ENCODE measurements at places on chromosomes 12 and 14.

DNA sequence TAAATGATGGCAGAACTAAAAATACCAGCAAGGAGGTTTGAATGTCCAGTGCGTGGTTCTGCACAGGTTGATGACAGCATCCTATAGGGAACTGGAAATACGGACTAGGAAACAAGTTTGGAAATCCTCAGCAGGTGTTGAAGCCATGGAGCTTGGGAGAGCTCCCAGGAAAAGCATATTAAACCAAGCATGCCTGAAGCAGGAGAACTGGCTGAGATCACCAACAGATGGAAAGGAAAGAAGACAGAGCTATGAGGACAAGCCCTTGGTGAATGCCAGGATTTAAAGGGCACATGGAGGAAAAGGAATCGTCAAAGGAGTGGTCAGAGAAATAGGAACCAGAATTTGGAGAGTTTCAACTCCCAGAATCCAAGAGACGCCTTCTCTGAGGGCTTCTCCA, 21.2 kb upstream of the ELK3 start:
- DNase-seq: no peak

- no peak for DNase-seq
Measured at GRCh38 chr12:12267742-12268200, 927 bp upstream of the LRP6 start.

DNA sequence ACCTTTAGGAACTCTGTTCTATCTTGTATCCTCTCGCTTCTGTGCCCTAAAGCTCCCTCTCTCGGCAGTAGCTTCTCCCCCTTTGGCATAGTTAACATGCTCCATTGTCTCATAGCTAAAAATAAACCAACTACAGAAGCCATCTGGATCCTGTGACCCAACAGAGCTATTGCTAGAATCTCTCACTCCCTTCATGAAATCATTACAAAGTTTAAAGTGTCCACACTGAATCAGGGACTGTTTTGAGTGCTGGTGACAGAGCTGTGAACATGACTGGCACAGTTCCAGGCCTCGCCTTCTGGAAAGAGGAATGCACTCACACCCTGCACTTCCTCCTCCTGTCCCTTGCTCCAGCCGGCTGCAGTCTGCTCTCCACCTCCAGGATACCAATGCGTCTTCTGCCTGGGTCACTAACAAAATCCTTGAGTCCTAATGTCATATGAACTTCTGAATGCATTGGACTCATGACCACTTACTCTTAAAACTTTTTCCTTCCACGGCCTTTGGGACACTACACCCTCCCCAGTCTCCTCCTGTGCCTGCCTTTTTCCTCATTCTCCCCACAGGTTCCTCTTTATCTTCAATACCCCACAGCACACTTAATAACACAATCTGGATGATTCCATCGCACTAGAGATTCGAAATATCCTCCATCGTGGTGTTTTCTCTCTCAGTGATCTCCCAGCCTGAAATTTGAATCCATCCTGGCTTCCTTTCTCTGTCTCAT, 13.2 kb downstream of the PLBD1 start:
- DNase-seq: no peak

GRCh38 chr14:23661542-23661941, 25.4 kb downstream of the DHRS2 start:
- DNase-seq: no peak

DNA sequence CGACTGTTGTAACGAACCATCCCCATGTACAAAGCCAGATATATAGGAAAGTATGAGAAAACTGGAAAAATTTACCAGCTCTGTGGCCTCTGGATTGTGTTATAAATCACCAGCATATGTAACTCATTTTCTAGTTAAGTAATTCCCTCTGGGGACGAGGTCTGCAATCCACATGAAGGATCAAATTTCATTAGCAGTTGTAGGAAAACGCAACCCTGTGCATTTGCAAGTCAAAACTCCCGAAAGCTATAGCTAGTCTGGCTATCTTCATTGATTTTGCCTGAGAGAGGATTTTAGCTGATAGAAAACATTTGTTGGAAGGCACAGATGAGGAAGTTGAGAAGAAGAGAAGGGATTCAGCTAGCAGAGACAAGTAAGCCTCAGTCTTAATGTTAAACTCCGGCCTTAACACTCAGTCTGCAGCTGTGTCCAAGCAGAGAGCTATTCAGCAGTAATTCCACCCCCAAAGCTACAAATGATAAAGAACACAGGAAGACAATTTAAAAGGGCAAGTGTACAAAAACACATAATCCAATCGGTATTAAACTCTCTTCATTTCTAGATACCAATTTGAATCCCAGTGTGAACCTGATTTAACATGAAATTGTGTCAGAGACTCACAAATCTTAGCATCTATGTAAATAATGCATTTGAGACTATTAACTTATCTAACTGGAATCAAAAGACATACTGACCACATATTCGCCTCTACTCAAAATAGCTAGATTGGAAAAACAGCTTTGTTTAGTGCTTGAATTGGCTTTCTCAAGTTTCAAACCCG, 54.2 kb upstream of the CERS5 start:
- no peak for DNase-seq

- no peak for DNase-seq
Measured at GRCh38 chr12:131030472-131031328, 77.0 kb downstream of the ADGRD1 start.

DNA sequence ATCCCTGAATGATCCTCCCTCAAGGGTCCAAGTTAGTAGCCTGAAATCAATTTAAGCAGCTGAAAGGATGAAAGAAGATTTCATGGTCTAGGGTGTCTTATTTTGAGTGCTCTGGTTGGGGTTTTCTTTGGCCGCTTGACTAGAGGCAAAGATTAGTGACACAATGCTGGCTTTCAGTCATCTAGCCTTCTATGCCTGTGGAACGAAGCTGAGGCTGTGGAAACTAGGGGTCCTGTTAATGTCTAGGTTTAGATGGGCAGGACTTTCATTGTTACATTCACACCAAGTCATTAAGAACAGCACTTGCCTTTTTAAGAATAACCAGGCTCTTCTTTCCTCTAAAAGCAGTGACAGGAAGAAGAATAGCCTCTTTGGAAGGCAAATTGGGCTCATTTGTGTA, 253.8 kb upstream of the E2F7 start:
- DNase-seq: no peak

- DNase-seq: no peak
Measured at GRCh38 chr12:2264651-2265232, 212.0 kb downstream of the CACNA1C start.

DNA sequence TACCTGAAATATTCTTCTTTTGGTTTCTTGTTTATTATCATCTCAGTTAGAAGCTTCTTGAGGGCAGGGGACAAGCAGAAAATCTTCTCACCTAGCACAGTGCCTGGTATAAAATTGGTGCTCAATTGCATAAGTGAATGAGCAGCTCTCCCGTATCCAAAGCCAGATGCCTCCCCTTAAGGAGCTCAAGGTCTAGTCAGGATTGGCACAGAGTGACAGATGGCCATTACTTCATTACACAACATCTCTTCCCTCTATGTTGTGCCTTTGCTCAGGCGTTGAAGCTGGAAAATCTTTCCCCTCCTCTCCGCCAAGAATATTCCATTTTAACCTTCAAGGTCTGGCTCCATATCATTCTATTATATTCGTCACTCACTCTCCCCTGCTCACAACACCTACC, 3.6 kb downstream of the SLC4A8 start:
- DNase-seq: no peak

GRCh38 chr12:132881818-132882217, 5.6 kb downstream of the CHFR start:
- DNase-seq: no peak

- DNase-seq: no peak
Measured at GRCh38 chr12:90013409-90013808, 304.8 kb upstream of the ATP2B1 start.
